Activated CD4-positive, alpha-beta memory T cell treated with anti-CD3 and anti-CD28 coated beads, Interleukin-2, amount 10 ng/mL, durations not matched to agents 7 days and 5 days (primary cell): ENCODE measurements at places on chromosomes 3 and 15.

DNA sequence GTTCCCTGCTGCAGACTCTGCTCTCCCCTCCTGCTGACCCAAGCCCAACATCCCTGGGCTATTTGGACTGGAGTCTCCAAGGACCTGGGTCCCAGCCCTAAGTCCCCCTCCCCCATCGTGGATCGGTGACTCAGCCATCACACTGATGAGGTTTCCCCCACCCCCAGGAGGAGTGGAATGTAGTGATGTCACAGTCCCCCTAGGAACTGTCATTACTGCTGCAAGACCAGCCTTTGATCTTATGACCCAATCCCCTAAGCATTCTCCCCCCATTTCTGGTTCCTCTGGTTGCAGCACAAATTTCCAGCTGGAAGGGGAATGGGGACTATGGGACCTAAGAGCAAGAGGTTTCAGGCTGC is 63.4 kb upstream of the CSPG4 start:
- H3K27ac ChIP-seq, result no peak overlapping the region
- no peak for DNase-seq
- no peak overlapping the region for H3K4me3 ChIP-seq
- peaks cover 11% of the 10 kb centered on the region for H3K4me1 ChIP-seq

- DNase-seq, result no peak
- no peaks in the 10 kb centered on the region for H3K4me1 ChIP-seq
- peaks cover 14% of the 10 kb centered on the region for H3K27me3 ChIP-seq
- H3K27ac ChIP-seq, result no peak overlapping the region
Measured at GRCh38 chr3:171839270-171839669, 3.9 kb upstream of the TMEM212 start.

GRCh38 chr3:62161371-62161770 is 212.0 kb downstream of the FEZF2 start:
- H3K27me3 ChIP-seq, result no peaks in the 10 kb centered on the region
- no peaks in the 10 kb centered on the region for H3K36me3 ChIP-seq
- H3K4me3 ChIP-seq, result no peak overlapping the region
- H3K4me1 ChIP-seq, result no peaks in the 10 kb centered on the region

- no peak overlapping the region for H3K27ac ChIP-seq
- H3K36me3 ChIP-seq, result no peaks in the 10 kb centered on the region
- DNase-seq, result no peak
- H3K4me1 ChIP-seq, result peaks cover 10% of the 10 kb centered on the region
- H3K4me3 ChIP-seq, result peak overlapping the region; percentile 51
Measured at GRCh38 chr3:23202203-23202920, 765 bp upstream of the UBE2E2 start.

DNA sequence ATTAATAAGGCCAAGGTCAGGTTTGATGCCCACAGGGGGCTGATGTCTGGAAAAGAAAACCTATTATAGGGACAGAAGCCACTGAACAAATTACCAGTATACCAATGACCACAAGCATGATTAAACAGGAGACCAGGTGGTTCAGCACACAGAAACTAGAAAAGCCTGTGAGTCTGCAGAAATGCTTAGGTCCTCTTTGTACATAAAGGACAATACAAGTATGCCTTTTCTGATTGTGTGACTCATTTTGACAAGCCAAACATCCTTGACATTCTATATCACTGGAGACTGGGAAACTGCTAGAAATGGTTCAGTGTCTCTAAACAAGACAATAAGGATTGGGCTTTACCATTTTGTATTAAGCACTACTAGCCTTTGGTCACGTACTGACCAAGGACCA is 113.2 kb upstream of the MYO5C start:
- peaks cover 23% of the 10 kb centered on the region for H3K36me3 ChIP-seq
- no peak overlapping the region for H3K27ac ChIP-seq
- DNase-seq, result no peak

GRCh38 chr15:56174649-56175048 is 69.0 kb downstream of the RFX7 start:
- no peaks in the 10 kb centered on the region for H3K27me3 ChIP-seq
- H3K27ac ChIP-seq, result peak overlapping the region; percentile 17
- peaks cover 28% of the 10 kb centered on the region for H3K4me1 ChIP-seq
- DNase-seq, result no peak
- peaks cover 54% of the 10 kb centered on the region for H3K36me3 ChIP-seq

DNA sequence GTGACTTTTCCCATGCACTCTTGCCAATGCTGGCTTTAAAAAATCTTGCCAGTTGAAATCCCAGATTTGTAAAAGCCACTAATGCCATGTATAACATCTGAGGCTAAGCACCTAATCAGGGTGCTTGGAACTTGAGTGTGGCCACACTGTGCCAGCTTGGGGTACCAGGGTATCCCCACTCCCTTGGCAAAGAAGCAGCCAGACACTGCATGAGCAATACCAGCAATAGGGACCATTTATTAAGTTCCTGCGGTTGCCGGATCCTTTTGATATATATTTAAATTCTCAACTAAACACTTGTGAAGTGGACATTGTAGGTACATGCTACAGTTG is 2.2 kb upstream of the RHCG start:
- H3K36me3 ChIP-seq, result no peaks in the 10 kb centered on the region
- peaks cover 7% of the 10 kb centered on the region for H3K4me1 ChIP-seq
- H3K27me3 ChIP-seq, result peaks cover 43% of the 10 kb centered on the region
- H3K4me3 ChIP-seq, result no peak overlapping the region
- no peak overlapping the region for H3K27ac ChIP-seq

DNA sequence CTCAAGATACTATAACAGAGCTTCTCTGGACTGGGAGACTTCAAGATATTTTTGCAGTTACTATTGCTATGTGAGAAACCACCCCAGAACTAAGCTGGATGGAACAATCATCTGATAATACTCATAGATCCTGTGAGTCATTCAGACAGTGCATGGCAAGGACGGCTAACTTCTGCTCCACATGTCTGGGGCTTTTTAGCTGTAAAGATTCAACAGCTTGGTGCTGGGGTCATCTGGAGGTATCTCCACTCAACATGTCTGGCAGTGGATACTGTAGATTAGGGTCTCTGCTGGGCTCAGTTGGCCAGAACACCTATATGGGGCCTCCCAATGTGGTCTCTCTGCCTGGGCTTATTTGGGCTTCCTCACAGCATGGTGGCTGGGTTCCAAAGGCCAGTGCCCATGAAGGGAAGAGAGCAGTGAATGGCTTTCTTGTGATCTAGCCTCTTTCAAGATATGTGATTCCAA is 117.3 kb upstream of the SLC7A14 start:
- H3K27ac ChIP-seq, result no peak overlapping the region
- H3K4me1 ChIP-seq, result no peaks in the 10 kb centered on the region
- no peak overlapping the region for H3K4me3 ChIP-seq
- no peak for DNase-seq

DNA sequence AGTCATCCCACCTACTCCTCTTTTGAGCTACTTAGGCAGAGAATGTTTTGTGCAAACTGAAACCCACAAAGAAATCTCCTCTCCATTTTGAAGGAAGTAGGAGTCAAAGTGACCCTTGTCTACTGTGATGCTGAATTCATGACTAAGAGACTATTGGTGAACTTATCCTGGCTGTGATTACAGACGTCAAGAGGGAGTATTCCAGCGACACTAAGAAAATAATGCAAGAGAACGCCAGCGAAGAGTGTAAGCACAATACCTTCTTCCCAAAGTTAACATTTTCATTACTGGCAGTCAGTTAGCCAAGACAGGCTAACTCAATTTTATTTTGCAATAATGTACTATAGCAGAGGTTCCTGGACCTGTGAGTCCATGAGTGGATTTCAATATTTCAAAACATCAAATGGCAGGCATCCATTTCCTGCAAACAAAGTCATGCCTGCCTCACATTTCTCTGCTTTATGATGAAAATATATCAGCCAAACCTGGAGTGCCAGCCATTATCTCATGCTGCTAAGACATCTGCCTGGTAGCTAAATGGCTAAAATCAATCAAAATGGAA is 59.0 kb downstream of the CTNNB1 start:
- no peak for DNase-seq
- H3K4me1 ChIP-seq, result no peaks in the 10 kb centered on the region
- no peak overlapping the region for H3K27ac ChIP-seq

GRCh38 chr3:51280176-51280575 is 104.9 kb upstream of the MANF start:
- no peak overlapping the region for H3K4me3 ChIP-seq
- H3K36me3 ChIP-seq, result no peaks in the 10 kb centered on the region
- no peak for DNase-seq

GRCh38 chr15:45249125-45249780 is 2.8 kb upstream of the SLC28A2 start:
- no peaks in the 10 kb centered on the region for H3K27me3 ChIP-seq
- DNase-seq, result no peak
- no peak overlapping the region for H3K27ac ChIP-seq
- H3K4me1 ChIP-seq, result no peaks in the 10 kb centered on the region
- H3K4me3 ChIP-seq, result no peak overlapping the region

DNA sequence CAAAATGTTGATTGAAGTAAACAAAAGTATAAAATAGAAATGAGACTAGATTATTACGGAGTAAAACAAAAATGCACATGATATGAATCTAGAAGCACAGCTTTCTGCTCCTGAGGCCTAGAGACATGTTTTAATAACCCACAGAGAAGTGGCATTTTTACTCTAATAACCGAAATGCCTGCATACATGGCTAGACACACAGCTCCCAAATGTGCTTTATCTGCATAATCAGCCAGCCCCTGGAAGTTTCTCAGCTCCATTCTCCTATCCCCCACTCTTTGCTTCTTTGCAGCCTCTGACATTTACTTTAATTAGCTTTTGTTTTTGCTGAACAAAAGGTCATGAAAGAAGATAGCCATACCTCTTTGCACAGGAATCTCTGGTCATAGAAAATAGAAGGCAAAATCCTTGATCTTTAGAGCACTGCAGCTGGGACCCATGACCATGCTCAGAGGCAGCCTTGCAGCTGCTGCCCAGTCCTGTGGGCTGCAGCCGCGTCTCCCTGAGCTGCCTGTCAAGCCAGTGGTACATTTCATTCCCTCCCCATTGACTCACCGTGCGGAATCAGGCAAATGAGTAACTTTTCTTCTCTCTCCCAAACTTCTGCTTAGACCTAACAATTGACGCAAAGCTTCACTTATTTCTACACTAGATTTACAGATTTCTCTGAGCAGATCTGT is at the start of gene VEPH1:
Gene VEPH1 (minus strand): TSS at position 501 of the 680 bp plus-strand sequence. CDS start 8,067 bp downstream, outside the sequence.
- H3K4me1 ChIP-seq, result peaks cover 10% of the 10 kb centered on the region
- H3K27me3 ChIP-seq, result peaks cover 31% of the 10 kb centered on the region
- no peak for DNase-seq

DNA sequence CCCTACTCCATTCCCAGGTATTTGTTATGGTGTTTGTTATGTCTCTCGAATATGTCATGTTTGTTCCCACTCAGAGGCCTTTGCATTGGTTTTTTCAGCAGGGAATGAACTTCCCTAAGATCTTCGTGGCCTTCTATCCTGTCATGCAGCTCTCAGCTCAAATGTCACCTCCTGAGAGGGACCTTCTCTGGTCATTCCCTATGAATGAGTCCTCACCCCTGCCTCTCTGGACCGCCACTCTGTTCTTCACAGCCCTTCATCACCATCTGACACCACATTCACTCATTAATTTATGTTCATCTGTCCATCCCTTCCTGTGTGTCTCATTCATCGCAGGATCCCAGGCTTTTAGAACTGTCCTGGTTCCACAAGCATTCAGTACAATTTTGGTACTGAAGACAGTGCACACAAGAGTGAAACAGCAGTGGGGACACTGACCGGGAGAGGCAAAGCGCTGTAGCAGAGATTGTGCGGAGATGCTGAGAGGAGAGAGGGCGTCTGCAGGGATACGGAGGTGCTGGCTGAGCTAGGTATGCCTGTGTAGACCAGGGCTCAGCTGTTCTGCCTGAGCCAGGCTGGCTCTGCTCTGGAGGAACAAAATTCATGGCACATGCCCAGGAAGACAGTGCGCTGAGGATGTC is 132.3 kb downstream of the CHCHD6 start:
- no peaks in the 10 kb centered on the region for H3K4me1 ChIP-seq
- peak; percentile 4 for DNase-seq
- H3K4me3 ChIP-seq, result no peak overlapping the region
- H3K36me3 ChIP-seq, result no peaks in the 10 kb centered on the region
- no peaks in the 10 kb centered on the region for H3K27me3 ChIP-seq

DNA sequence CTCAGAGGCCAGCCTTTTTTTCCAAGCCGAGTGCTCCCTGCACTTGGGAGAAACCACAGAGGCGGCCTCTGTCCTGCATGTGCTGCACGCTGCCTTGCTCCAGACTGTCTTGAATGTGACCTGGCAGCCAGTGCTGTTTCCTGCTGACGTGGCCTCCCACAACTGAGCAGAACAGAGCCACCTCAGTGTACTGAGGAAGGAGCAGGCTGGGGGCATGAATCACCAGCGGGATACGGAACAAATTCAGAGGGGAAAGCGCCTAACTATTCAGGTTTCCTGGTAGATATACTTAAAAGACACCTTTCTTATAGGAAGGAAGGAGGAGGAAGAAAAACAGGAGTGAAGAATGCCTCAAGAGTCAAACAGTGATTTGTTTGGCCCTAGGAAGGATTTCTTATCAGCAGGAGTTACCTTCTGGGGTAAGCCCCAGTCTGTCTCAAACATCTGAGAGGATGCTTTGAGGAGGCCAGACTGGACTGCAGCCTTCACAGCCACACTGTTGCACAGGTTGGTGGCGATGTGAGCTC is 114.0 kb downstream of the FNDC3B start:
- DNase-seq, result peak; percentile 65
- peaks cover 2% of the 10 kb centered on the region for H3K36me3 ChIP-seq
- no peak overlapping the region for H3K4me3 ChIP-seq
- no peak overlapping the region for H3K27ac ChIP-seq
- no peaks in the 10 kb centered on the region for H3K27me3 ChIP-seq
